SK-N-SH (cell line): ENCODE measurements at places on chromosomes 7 and 10. TPM values are rescaled to one million over a fixed set of nuclear protein-coding genes. Genes with fewer than 3 reads are reported as not detected.
A peak's percentile ranks its signal among the peaks of the same experiment; 100 is the strongest.

OR9A2 gene
- polyA plus RNA-seq = not detected in 2 replicates

GRCh38 chr10:11871466-11871865 is 48.3 kb downstream of the PROSER2 start:
- no peak for DNase-seq

HDAC9 gene
- polyA plus RNA-seq = 11.6 and 19.8 TPM in 2 replicates

GRCh38 chr10:78319371-78319770 is 285.7 kb downstream of the RPS24 start:
- peak; percentile 55 for DNase-seq

- DNase-seq = no peak
Observed at GRCh38 chr7:42522227-42522991, 285.4 kb upstream of the GLI3 start.

GRCh38 chr7:13466874-13467547 is 522.5 kb downstream of the ETV1 start:
- peak; percentile 59 for DNase-seq

CTBP2 gene
- 51.5 and 69.7 TPM in 2 replicates for polyA plus RNA-seq

- DNase-seq = no peak
Observed at GRCh38 chr10:21264271-21264670, 261.2 kb downstream of the SKIDA1 start.

GRCh38 chr7:157043745-157044144 is 33.3 kb upstream of the MNX1 start:
- no peak for DNase-seq

GRCh38 chr7:153091477-153091876 is 331.9 kb downstream of the ACTR3B start:
- DNase-seq = no peak

ACTL6B gene
- polyA plus RNA-seq = 0.67 and 0.93 TPM in 2 replicates

LSM8 gene
- polyA plus RNA-seq = 42.3 and 52.8 TPM in 2 replicates

DNA sequence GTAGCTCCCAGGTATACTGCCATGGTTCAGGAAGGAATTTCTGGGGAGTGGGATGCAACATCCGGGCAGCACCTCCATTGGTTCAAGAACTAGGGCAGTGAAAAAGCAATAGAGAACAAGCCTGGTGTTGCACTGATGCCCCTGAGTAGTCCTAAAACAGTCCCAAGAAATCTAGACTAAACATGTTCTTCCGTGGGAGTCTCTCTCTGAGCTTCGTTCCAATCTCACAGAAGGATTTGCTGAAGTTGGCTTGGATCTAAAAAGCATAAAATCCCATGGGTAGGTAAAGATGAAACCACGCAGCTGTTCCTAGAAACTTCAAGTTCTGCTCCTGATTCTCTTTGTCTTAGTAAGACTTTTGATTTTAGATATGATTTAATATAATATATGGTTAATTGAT is 154.5 kb downstream of the PLXDC2 start:
- no peak for DNase-seq

GRCh38 chr7:11300241-11300640 is 326.6 kb downstream of the PHF14 start:
- DNase-seq = no peak

GRCh38 chr10:12214763-12215218 is 18.8 kb downstream of the CDC123 start:
- peak; percentile 47 for DNase-seq

CADPS2 gene
- polyA plus RNA-seq = 0.05 TPM in 2 replicates

DNA sequence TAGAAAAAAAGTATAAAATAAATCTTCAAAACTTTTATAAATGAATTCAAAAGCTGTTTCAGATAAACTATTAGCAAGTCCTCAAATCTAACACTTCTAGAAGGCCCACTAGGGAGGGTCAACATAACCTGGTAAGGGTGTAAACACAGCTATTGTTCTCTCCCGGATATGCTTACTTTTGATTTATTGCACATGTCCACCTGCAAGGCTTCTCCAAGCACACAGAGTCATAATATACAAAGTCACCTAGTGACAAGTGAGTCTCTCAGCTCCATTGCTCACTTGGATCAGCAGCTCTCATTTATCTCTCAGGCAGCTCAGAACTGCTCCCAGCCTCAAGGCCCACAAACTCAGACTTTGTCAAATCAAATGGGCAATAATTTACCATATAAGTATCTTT is 44.0 kb upstream of the COL1A2 start:
- no peak for DNase-seq

- no peak for DNase-seq
Observed at GRCh38 chr10:128463991-128464760, 338.0 kb upstream of the MKI67 start.

GRCh38 chr7:111067682-111068081 is 23.2 kb upstream of the LRRN3 start:
- no peak for DNase-seq

DNA sequence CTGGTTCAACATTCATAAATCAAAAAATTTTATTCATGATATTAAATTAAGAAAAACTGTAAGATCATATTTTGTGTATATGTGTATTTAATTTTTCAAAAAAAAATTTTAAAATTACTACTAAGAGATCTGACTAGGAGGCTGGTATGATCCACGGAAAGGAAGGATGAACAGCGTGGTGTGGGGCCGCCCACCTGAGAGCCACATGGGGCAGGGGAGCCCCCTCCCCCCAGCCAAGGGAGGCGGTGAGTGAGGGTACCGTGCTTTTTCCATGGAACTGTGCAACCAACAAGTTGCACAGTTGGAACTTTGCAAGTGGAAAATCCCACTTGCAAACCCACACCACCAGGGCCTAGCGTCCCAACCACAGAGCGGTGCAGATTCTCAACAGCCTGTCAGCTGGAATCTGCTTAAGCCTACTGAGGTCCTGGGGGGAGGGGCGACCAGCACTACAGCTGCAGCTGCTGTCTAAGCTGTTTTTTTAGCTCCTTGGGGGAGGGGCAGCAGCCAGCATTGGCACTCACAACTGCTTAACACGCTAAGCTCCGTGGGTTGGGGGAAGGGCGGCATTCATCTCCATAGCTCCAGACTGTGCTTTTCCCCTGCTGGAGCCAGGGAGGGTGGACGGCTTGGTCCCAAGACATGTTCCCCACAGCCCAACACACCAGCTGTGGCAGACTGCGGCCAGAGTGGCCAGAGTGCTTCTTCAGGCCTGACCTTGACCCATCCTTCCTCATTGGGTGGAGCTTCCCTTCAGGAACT is 94.2 kb upstream of the IGFBP3 start:
- no peak for DNase-seq

PPP1R17 gene
- not detected in 2 replicates for polyA plus RNA-seq

DNA sequence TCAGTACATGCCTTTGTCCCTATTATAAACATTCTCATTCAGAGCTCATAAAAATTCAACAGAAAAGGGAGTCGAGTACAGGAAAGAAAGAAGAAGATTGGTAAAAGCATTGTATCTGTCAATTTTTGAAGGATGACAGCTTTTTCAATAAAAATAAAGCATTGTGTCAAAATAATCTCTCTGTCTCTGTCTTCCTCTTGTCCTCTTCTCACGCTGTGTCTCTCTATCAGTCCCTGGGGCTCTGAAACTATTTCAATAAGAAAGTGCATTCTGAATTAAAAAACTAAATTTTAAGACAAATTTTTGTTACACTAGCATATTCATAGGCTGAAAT is 248.4 kb downstream of the TNS3 start:
- DNase-seq = no peak

NUTM2A gene
- polyA plus RNA-seq = 0.38 and 0.42 TPM in 2 replicates

COL28A1 gene
- polyA plus RNA-seq = 0.08 TPM in 1 of 2 replicates, not detected in the other

NODAL gene
- polyA plus RNA-seq = not detected in 2 replicates

- no peak for DNase-seq
Observed at GRCh38 chr10:110620398-110620719, 23.8 kb upstream of the RBM20 start.

DNA sequence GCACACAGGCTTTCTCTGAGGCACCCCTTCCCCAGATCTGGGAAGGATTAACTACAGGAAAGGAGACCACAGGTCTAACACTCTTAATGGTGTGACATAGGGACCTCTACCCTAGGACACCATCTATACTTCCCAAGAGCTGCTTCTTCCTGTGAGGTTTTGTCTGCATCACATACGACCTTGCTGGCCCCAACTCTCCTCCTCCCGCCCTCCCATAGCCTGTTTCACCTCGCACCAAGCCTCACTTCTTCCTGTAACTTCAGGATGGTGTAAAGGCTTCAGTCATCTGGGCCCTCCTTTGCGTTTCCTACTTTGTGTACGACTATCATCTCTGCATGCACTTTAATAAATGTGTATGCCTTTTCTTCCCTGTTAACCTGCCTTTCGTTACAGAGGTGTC is 274.3 kb downstream of the KLF6 start:
- no peak for DNase-seq

GRCh38 chr10:24080207-24080606 is 128.7 kb upstream of the KIAA1217 start:
- DNase-seq = no peak

HTR5A gene
- not detected in 2 replicates for polyA plus RNA-seq

- no peak for DNase-seq
Observed at GRCh38 chr7:37081436-37081835, 357.1 kb upstream of the AOAH start.

SCD gene
- polyA plus RNA-seq = 19.7 and 26.4 TPM in 2 replicates

DNA sequence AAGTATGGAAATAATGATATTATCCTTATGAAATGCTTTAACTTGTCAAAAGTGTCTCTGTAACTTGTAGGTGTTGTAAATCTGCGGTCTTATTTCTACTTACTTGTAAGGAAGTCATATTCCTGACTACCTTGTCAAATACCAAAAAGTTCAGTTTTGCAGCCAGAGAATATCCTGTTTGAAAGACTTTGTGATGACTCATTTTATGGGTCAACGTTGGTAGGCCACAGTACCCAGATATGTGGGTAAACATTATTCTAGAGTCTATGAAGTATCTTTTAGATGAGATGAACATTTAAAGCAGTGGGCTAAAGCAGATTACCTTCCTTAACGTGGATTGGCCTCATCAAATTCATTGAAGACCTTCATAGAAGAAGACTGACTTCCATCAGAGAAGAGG is 195.3 kb downstream of the PPP1R9A start:
- no peak for DNase-seq
